Kidney capillary endothelial cell (primary cell): ENCODE measurements at places on chromosomes 5 and 9.
A peak's percentile ranks its signal among the peaks of the same experiment; 100 is the strongest.

DNA sequence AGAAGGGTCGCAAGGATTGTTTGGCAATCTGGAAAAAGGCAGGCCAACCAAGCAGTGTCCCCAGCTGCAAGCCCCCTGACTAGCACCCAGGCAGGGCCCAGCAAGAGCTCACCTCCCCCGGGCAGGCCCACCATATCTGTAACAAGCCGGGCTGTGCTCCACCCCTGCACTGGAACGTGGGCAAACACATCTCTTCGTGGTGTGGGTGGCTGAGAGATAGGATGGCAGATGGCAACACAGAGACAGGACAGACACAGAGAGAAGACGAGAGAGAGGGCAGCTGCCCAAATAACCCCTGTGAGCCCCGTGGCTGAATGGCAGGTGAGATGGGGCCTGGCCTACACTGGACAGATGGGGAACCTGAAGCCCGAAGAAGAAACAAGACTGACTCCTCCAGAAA lies 9.4 kb downstream of the BBLN start:
- no peak for DNase-seq

GRCh38 chr9:126470241-126470993 lies 143.3 kb upstream of the LMX1B start:
- DNase-seq = no peak

- no peak for DNase-seq
These were observed 43.1 kb upstream of the SLC2A8 start for GRCh38 chr9:127353882-127354281.

GRCh38 chr5:65199993-65200675 lies 281.6 kb downstream of the ADAMTS6 start:
- DNase-seq = no peak

DNA sequence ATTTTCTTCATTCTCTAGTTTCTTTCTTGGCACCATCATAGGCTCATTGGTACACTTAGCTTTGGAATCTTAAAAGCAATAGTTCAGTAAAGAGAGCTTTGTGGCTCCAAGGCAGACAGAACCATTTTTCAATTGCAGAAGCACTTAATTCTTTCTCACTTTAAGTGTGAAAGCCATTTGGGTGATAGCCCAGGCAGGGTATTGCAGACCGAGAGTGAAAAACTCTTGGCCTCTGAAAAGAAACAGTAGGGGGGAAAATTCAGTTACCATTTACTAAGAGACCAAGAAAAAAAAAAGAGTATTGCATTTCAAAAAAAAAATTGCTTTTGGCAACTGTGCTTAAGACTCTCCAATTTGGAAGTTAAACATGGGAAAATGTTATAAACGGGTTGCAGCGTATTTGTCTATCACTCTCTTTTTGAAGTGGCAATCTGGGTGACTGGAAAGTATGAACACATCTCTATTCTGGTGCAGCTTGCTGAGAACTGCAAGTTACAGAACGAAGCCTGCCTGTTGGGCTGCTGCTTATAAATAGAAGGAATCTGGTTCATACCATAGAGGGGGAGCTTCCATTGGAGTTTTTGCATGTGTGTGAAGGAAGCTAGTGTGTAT lies 170.5 kb downstream of the TLE4 start:
- no peak for DNase-seq

DNA sequence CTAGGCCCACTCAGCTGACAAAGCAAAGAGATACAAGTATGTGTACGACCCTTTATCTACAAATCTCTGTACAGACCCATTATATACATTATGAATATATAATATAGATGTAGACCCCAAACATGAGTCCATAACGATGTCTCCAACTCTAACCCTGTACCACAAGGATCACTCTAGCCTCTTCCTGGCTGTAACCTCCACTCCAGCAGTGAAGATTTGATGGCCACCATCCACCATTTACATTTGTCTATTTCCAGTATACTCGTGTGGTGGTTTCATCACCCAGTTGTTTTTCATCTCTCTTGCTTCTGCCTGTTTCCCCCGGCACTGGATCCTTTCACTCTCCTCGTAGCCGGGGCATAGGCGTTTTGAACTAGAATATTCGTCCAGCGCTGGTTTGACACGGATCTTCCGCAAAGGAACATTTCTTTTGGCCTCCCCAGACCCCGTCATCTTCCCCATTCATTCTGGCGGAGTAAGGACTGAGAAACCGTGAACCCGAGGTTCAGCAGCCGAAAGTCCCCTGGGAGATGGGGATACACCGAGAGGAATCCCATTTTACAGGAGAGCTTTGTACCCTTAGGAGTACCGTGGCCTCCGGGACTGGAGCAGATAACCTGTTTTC lies 828 bp upstream of the TRIO start:
- no peak for DNase-seq

GRCh38 chr5:31144364-31144763 lies 49.1 kb upstream of the CDH6 start:
- no peak for DNase-seq

- no peak for DNase-seq
These were observed 82.6 kb downstream of the VCAN start for GRCh38 chr5:83554133-83554532.

DNA sequence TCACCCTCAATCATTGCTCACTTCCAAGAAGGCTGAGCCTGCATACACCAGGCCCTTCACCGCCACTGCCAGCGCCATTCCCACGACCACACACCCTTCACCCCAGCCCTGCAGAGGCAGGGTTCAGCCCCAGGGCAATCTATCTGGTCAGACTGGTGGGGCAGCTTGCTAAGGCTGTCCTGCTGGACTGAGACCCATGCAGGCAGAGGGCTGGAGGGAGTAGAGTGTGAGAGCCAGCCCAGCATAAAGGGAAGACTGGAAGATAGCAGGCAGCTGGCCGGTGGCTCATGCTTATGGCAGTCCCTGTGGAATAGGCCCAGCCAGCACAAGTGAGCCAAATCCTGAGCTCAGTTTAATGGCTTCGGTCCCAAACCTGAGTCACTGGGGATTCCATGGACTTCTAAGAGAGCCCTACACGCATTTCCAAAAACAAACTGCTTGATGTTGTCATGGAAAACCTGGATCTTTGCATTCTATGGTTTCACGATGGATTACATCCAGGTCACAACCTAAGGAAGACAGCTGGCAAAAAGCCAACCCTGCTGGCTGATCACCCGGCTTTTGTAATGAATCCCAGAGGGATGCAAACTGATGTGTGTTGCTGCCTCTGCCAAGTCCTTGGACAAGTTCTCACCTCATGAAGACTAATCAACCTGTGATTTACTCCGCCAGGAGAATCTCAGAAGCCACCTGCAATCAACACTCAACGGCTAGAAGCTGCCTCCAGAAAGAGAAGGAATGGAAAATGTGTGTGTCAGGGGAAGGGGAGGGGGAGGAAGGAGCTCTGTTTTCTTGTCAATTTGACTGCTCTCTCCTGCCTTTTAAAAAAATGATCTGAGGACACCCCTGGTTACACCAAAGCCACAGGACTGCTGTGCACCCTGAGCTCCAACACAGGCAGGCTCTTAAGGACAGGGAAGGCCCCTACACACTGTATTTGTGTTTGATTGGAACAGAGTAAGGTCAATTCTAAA lies 143.6 kb downstream of the LHFPL2 start:
- peak; percentile 93 for DNase-seq

DNA sequence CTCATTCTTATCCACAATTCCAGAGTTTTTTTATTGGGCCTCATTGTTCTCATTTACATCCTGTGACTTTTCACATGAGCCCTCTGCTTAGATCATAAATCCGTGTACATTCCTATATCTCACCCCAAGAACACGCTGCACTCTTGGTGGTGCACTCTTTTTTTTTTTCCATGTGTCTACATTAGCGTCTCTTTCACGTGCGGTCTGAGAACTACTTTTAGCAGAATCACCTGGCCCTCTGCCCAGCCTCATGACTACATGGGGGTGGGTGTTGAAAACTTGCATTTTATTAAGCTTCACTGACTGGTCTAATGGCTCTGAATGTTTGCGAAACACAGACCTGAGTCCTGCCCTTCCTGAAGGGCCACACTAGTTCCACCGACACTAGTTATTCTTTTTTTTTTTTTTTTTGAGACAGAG lies 18.6 kb downstream of the C9orf57 start:
- no peak for DNase-seq

DNA sequence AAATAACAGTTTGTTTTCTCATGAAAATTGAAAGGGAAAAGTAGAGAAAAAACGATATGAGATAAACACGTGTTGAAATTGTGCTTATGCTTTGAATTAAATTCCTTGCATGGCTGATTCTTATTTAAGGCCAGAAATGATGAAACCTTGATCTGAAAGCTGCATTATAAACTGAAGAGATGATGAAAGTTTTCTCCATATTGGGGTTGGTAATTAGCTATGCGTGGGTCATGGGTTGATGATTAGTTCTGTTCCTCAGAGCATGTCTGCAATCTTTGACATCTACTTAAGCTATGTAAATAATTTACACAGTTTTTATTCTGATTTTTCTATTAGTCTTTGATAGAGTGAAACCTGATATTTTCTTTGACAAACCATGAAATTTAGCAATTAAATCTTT lies 264.1 kb downstream of the CD180 start:
- no peak for DNase-seq

DNA sequence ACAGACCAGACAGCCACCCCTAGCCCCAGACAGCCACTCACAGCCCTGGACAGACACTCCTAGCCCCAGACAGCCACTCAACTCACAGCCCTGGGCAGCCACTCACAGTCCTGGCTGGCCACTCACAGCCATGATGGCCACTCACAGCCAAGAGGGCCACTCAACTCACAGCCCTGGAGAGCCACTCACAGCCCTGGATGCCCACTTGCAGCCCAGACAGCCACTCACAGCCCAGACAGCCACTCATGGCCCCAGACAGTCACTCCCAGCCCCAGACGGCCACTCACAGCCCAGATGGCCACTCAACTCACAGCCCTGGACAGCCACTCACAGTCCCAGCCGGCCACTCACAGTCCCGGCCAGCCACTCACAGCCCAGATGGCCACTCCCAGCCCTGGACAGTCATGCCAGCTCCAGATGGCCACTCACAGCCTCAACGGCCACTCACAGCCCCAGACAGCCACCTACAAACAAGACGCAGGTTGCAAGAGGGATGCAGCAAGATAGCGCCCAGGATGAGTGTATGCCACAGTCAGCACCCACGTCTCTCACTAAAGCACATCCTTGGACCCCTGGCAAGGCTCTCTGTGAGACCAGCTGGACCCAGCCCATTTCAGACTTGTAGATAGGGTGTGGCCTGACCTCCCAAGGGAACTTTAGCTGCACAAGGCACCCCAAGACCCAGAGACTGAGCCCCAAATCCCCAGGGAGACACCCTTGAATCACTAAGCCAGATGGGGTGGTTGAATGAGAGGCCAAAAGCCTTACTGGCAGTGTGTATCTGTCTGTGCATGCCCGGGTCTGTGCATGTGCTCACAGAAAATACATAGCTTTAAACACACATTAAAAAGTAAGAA lies 22.4 kb downstream of the ZDHHC11B start:
- no peak for DNase-seq

DNA sequence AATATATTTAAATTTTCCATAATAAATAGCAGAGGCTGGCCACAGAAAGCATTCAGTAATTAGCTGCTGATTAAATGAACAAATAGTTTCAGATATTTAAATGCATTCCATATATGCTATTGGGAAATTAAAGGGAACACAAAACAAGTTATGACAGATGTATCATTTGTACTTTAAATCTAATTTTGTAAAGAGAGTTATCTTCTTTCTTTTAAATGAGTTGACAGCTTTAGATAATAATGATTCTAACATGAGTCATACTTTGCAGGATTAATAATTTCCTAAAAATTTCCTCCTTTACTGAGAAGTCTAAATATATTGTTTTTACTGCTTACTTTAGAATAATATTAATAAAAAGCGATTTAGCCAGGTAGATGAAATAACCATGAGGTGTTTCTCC lies 320.1 kb downstream of the ADAMTS6 start:
- no peak for DNase-seq

DNA sequence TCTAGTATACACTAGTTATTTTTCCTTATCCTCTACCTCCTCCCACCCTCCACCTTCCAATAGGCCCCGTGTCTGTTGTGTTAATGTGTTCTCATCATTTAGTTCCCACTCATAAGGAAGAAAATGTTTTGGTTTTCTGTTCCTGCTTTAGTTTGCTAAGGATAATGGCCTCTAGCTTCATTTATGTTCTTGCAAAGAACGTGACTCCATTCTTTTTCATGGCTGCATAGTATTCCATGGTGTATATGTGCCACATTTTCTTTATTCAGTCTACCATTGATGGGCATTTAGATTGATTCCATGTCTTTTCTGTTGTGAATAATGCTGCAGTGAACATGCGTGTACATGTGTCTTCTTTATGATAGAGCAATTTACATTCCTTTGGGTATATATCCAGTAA lies 146.5 kb upstream of the GAS1 start:
- no peak for DNase-seq

DNA sequence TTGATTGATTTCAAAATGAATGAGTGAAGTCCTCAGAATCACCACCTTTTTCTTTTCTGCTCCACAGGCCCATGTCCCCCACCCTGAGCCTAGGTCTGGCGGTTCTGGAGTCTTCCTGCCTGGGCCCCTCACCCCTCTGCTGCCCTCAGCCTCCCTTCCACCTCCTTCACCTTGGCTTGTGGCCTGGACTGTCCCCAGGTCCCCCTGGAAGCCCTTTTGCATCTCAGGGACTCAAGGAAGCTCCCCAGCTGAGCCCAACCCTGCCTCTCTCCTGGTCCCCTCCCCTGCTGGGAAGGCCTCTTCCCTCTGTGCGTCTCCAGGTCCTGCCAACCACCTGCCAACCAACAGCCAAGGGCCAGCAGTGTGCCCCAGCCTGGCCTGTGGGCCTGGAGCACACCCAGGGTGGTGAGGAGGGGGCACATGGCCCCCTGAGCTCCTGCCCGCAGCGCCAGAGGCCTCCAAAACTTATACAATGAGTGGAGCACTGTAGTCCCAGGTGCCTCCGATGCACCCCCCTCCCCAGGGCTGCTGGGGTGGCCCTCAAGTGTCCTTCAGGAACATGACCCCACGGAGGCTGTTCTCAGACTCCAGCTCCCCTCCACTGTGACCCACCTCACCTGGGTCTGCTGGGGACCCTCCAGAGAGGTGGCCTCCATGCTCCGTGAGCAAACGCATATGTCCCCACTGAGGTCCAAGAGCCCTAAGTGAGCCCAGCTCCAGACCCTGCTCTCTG lies 20.3 kb downstream of the GLT6D1 start:
- no peak for DNase-seq

GRCh38 chr5:174472956-174473355 lies 251.4 kb upstream of the MSX2 start:
- DNase-seq = no peak

DNA sequence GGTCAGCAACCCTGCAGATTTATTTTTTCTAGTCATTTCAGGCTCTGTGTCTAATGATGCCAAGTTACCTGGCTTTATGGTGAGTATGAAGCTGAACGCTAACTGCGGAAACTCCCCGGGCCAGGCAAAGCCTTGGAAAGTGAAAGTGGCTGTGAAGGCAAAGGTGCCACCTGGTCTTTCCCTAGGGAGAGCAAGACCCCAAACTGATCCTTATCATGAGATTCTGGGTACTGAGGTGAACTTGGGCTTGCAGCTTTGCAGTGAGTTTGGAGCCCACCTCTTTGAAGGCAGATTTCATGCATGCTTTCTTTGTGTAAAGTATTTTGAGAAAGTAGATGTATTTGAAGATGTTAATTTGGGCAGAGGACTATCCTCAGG lies 63.3 kb downstream of the CARTPT start:
- DNase-seq = no peak

GRCh38 chr5:100902440-100903038 lies 543 bp downstream of the ST8SIA4 start:
- no peak for DNase-seq

- peak; percentile 76 for DNase-seq
These were observed 13.9 kb upstream of the BASP1 start for GRCh38 chr5:17203329-17204132.

GRCh38 chr5:135986891-135987401 lies 32.2 kb upstream of the LECT2 start:
- DNase-seq = no peak
